ENCODE measurements at places on chromosomes 4 and X.

- DNase-seq: no peak
These were observed 96.0 kb downstream of the TENM3 start for GRCh38 chr4:182339221-182339641.

DNA sequence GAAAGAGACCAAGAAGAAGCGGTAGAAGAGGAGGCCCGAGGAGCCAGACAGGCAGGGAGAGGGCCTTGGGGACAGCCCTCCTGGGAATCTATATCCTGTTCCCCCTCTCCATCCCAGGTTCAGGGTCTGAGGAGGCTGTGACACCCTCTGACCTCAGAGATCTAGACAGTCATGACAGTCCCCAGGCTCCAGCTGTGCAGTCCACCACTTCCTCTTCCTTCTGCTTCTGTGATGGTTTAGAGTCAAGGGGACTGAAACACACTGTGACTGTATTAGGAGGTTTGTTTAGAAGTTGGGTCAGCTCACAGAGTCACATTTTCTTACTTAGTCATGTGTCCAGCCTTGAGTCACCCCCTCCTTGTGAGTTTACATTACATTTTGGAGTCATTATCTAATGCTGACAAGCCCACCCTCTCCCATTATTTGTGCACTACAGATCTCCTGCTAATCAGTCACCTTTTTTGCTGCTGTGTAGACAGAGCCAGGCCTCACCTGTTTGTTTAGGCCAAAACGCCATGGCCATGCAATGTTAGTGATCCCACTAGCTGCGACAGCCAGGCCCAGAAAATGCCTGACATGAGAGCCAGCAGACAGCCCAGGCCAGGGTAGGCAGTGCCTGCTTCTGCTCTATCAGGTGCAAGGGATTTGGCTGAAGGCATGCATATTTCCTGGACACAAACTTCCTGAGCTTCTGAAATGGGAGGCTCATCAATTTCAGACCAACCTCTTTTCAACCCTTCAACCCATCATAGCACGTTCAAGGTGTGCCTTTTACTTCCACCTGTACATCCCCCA, 26.0 kb downstream of the MANBA start:
- no peak for DNase-seq

- no peak for DNase-seq
These were observed 104.0 kb downstream of the TMA16 start for GRCh38 chr4:163598489-163598888.

- no peak for DNase-seq
These were observed 1.7 kb upstream of the MTNR1A start for GRCh38 chr4:186557061-186557460.

Measured in fibroblast of the aortic adventitia (primary cell).